Retina (tissue), 1 donor: ENCODE measurements at places on chromosomes 1 and 21.

- DNase-seq, result no peak
Measured at GRCh38 chr1:155966750-155967149, 11.6 kb downstream of the ARHGEF2 start.

DNA sequence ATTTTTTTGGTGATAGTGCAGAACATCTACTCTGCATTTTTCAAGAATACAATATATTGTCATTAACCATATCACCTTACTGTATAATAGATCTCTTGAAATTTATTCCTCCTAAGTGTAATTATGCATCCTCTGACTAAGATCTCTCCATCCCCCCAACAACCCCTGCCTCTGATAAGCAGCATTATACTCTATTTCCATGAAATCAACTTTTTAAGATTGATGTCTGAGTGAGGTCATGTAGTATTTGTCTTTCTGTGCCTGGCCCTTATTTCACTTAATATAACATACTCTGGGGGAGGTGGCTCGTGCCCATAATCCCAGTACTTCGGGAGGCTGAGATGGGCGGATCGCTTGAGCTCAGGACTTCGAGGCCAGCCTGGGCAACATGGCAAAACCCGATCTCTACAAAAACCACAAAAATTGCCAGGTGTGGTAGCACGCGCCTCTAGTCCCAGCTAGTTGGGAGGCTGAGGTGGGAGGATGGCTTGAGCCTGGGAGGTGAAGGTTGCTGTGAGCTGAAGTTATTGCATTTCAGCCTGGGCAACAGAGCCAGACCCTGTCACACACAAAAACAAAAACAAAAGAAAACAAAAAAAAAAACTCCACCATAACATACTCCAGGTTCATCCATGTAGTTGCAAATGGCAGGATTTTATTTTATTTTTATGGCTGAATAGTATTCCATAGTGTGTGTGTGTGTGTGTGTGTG is 5.7 kb downstream of the ACOT11 start:
- no peak for DNase-seq

GRCh38 chr1:245396615-245397014 is 241.8 kb downstream of the KIF26B start:
- no peak for DNase-seq

GRCh38 chr1:205961991-205962820 is 18.9 kb upstream of the SLC26A9 start:
- DNase-seq, result no peak

DNA sequence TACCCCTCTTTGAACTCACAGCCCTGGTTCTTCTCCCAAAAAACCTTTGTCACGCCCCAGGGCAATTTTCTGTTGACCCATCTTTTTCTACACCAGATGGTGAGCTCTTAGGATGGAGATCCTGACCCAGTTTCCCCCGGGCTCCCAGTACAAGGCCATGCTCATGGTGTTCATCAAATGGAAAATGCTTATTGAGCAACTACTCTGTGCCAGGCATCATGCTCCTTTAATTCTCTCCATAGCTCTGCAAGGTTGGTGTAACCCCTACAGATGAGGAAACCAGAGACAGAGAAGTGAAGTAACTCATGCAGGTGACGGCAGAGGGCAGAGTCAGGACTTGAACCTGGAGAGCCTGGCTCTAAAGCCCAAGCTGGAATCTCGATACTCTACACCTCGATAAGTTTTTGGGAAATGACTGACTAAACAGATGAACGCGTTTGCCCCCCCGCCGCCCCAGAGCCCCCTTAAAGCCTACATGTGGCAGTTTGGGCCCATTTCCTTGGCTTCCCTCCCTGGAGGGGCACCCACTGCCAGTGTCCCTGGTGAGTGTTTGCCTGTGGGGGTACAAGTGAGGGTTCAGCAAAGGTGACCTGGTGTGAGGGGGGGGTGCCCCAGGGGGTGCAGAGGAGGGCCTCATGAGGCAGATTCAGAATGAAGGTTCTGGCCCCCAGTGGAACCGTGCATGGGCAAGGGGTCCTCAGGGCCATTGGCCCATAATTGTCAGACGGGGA is 30.2 kb upstream of the RUNX3 start:
- DNase-seq, result no peak

DNA sequence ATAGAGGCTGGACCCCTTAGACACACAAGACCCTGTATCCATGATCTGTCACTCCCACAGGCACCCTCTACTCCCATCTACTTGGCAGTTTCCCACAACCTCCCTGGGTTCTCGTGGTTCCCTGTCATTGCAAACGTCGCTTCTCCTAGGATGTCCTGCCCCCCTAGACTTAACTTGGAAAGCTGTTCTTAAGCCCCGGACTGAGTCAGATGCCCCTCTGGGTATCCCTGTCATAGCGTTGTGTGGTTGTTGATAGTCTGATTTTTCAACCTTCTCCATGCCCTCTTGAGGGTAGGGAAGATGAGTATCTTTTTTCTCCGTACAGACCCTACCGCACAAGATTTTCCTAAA is 11.8 kb downstream of the RCC1 start:
- no peak for DNase-seq

DNA sequence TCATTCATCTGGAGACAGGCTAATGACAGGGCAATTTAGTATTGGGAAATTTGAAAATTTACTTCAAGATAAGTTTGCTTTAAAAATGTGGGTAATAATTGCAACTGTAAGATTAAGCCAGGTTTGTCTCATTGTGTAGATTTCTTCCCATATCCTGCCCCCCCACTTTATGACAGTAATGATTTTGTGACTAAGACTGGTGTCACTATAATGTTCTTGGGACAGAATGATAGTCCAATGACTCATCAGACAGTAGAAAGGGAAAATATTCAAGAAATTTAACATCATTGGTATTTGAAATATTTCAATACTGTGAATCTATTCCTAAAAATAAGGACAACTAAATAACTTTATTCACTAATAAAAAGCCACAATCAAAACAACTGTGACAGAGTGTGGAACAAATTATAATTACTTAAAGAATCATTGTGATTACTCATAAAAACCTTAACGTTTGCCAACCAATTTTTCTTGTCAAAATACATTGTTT is 36.7 kb downstream of the FH start:
- DNase-seq, result no peak

DNA sequence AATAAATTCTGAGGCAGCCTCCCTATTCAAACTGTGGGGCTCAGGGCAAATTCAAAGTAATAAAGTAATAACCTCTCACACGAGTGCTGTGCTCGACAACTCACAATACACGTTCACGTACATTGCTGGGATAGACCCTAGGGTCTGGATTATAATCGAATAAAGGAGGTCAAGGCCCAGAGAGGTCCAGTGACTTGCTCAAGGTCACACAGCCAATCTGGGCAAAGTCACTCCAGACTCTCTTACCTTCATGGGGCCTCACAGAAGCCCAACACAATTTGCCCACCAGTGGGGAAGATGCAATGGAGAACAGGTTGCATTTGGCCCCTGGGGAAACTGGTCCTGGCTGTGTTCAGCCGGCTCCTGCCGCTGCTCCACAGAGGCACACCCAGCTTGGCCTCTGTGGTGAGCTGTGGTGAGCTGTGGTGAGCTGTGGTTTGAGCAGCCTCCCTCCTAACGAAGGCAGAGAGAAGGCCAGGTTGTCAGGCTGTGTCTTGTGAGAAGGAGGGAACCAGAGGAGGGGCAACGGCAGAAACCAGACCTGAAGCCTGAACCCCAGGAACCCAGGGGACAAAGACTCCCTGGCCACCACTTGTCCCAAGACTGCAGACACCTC is 35.1 kb downstream of the NUAK2 start:
- no peak for DNase-seq

- DNase-seq, result no peak
Measured at GRCh38 chr1:163672976-163673758, 351.4 kb downstream of the NUF2 start.

DNA sequence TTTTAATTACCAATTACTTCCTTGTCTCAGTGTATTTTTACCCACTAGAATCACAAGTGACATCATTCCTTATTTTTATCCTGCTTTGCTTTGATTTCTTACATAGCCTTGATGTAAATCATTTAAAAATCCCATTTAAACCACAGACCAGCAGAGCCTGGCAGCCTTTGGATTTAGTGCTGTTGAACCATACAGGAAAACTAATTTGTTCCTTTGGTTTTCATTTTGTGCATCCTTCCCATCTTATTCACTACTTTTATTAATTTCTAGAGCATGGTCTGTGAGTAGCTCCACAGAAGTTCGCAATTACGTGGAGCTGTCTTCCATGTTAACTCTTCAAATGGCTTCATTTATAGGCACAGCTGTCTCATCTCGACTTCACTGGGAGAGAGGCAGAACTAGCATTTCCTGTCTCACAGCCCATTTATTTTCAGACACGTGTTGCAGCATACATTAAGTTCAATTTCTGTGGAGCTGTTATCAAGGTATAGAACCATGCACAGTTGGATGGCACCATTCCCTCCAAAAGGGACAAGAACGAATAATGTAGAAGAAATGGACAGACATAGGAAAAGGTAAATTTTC is 235.3 kb downstream of the MRPL39 start:
- DNase-seq, result no peak

GRCh38 chr1:90717665-90718410 is 736 bp upstream of the BARHL2 start:
- peak; percentile 89 for DNase-seq

DNA sequence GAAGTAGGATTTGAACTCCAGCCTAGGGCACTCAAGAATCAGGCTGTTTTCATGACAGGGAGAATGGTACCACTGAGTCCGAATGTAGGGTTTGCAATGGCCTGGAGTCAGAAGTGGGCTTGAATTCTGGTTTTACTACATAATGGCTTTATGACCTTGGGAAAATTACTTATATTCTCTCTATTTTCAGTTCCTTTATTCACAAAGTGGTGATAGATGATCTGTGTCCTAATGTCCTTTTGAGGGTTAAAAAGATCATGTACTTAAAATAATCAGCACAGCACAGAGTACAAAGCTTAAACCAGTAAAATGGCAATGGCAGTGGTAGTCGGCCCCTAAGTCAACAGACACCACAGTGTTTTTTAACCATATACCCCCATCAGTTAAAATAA is 63.7 kb upstream of the HOOK1 start:
- DNase-seq, result no peak

GRCh38 chr1:65725064-65725463 is 67.6 kb upstream of the PDE4B start:
- no peak for DNase-seq

DNA sequence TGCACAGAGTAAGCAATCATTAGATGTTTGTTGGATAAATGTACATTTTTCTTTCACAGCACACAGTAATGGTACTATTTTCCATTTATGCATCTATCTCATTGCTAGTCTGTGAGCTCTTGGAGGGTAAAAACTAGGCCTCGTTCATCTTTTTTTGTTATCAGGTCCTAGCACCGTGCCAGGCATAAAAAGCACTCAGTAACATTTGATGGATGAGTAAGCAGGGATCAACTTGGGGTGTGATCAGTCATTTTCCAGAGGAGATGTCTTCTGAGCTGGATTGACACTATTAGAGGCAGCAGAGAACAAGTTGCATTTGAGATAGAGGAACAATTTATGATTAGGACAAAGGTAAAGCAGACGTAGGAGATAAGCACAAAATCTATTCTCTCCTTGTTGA is 4.3 kb upstream of the VTCN1 start:
- no peak for DNase-seq
